CD4-positive, alpha-beta T cell treated with Interleukin-17A for 1 hour (primary cell): ENCODE measurements at places on chromosomes 7 and 10.

- DNase-seq = no peak
Measured at GRCh38 chr7:28771906-28772622, 186.1 kb downstream of the TRIL start.

DNA sequence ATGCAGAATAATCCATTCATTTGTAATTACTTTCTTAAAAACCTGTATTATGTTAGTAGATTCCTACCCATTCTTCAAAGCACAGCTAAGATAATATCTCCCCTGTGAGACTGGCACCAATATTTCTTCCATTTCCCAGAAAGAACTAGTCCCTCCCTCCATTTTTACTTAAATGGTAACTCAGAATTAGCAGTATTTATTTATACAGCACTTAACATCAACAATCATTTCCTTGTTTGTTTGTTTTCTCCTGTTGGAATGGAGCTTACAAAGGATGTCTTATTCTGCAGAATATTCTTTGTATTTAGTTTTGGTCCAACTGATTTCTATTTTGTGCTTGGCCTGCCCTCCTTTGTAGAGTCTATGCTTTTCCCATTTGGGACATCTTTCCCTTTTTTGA is 32.1 kb upstream of the PTPN12 start:
- DNase-seq = no peak

DNA sequence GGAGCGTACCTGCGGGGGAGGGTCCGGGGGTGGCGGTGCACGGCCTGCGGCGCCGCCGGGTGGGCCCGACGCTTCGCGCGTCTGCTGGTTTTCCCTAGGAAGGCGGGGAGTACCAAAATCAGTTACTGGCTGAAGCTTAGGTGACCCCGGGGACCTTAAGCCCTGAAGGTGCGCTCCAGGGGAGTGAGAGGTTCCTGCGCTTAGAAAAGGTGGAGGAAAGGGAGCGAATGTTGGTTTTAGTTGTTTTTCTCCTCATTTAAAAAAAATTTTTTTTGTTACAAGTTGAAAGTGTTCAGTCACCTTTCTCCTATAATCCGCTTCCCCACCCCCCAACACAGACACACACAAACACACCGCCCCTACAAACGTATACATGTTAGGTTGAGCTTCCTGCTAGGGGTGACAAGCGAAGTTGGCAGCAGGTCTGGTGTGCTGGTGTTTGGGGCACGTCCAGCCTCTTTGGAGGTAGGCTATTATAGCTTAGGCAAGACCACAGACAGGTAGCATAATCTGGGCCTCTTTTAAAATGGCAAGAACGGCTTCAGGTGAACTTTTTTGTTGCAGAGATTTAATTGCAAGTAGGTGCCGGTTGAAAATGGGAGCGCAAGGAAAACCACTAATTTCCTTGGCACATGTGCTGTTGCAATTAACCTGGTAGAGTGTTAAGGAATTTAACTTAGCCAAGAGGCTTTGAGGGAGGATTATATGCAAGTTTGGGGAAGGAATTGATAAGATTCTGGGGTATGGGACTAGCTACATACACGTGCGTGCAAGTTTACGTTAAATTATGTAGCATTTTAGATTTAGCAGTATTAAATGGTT is 945 bp downstream of the ADD3 start:
- peak; percentile 67 for DNase-seq

DNA sequence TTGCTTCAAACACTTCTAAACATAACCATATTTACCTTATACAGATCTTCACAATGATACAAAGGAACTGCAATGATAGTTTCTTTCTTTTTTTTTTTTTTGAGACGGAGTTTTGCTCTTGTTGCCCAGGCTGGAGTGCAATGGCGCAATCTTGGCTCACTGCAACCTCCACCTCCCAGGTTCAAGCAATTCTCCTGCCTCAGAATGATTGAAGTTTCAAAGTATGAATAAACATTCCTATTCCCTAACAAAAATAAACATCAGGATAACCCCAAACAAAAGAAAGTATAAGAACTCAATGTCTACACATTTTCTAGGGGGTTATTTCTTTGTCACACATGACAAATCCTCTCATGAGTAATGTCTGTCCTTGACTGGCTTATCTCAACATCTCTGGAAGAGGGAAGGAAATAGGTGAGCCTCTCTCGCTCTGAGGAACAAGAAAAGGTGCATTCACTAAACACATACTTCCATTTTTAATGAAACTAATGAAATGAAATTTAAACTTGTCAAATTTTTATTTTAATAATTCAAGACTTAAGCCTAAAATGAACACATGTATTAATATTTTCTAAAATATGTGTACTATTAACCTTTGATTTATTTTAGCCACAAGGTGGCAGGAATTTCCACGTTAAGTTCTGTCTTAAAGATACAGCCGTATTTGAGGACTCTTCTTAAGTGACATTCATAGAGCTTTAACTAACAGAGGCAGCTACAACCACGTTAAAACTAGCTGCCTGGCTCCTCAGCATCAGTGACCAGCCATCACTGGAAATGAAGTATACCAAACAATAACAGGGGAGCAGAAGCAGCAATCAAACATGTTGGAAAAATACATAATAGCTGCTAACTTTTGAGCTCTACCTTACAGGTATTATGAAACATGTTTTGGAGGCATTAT is 58.3 kb downstream of the MALSU1 start:
- DNase-seq = peak; percentile 15

DNA sequence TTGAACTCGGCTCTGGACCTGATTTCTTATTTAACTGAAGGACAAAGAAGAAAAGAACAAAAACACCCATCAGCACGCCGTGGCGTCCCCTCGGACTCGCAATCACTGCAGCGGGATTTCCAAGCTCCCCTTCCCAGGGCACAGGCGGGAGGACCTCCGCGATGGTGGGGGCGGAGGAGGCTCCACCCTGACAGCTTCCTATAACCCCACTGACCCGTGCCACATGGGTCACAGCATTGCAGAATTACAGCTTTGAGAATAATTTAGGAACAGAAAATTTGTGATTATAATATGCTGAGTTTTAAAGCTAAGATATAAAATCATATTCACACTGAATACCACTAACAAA is 129.7 kb upstream of the SEC61G start:
- DNase-seq = no peak

DNA sequence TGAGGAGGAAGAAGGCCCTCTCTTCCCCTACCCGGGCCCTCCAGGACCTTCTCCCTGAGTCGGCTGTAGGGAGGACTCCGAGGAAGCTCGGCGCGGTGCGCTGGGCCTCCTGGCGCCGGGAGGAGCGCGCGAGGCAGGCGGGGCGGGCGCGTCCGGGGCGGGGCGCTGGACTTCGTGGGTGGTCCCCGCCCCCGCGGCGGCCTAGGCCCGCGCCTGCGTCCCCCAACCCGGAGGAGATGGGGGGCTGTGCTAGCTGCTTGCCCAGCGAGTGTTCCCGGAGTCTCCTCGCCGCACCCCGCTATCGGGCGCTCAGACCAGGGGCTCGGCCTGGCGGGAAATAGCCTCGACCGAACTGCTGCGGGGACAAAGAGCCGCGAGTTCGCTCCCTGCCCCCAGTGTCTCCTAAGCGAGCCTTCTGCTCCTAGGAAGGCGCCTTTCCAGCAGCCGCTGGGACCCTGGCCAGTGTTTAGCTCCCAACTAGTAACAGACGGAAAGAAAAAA is 19.2 kb upstream of the SMO start:
- peak; percentile 14 for DNase-seq

GRCh38 chr10:103284170-103284569 is 7.2 kb downstream of the INA start:
- DNase-seq = no peak

- DNase-seq = no peak
Measured at GRCh38 chr10:100006243-100006886, 3.4 kb downstream of the DNMBP start.

- DNase-seq = no peak
Measured at GRCh38 chr7:42843205-42843800, 68.6 kb downstream of the C7orf25 start.

DNA sequence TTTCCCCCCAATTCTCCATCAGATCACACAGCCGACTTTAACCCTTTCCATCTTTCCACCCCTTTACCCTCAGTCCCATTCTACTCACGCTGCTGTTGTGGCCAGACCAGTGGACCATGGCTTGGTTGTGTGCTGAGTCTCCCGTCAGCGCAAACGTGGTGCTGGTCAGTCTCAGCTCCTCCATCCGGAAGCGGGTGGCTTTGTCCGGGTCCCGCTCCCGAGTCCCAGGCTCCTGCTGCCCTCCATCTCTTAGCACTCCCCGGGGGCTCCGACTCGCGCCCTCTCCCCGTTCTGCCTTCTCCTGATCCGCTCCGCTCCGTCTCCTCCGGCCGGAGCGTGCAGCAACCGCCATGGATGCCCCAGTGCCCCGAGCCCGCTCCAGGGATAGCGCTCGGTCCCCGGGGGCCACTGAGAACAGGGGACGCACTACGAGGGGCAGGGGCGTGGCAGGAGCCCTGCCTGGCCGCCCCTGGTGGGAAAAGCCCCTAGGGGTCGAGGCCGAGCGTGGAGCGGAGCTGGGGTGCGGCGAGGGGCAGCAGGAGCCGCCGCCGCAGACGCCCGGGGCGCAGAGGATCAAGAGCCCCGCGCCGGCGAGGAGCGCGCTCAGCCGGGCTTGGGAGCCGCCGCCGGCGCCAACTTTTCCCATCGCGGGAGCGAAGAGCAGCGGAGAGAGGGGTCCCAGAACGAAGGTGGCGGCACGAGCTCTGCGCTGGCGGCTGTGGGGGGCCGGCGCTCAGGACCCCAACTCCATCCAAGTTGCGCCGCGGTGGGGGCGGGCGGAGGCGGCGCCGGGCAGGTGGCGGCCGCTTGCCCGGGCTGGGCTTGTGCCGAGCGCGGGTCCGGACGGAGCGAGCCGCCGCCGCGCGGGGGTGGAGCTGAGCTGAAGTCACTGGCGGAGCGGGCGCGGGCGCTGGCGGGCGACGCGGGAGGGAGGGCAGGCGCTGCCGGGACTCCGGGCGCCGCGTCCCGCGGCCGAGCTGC is at the start of gene SORCS1:
SORCS1 (minus strand) TSS at position 826 of the 981 bp plus-strand sequence.
- no peak for DNase-seq
